ENCODE measurements at places on chromosomes 3 and 15. TPM values are rescaled to one million over a fixed set of nuclear protein-coding genes. Genes with fewer than 3 reads are reported as not detected.
A peak's percentile ranks its signal among the peaks of the same experiment; 100 is the strongest.

MYL3 gene
- 8,818 TPM for total RNA-seq

ECE2 gene
- not detected for total RNA-seq

- DNase-seq = no peak
Observed at GRCh38 chr3:13223574-13224237, 150.5 kb upstream of the IQSEC1 start.

CDHR4 gene
- total RNA-seq = not detected

EXOSC7 gene
- 35.2 TPM for total RNA-seq

DNA sequence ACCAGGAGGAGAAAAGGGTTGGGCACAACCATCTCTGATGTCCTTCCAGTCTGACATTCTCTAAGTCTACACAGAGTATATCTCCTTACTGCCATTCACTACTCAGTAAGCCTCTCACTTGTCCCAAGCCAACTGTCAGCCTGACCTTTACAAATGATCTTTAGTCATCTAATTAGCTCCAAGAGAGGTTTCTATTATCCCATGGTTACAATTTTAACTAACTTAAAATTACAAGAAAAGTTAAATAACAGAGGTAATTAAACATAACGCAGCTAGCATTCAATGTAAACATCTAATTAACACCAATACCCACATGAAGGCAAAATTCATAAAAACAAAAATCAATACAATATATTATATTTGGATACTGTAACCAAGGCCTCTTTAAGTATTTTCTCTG, 126.9 kb downstream of the LSAMP start:
- DNase-seq = no peak

- DNase-seq = no peak
Observed at GRCh38 chr3:155847993-155848392, 6.2 kb downstream of the SLC33A1 start.

GRCh38 chr3:128281056-128281455, 127.8 kb downstream of the EEFSEC start:
- no peak for DNase-seq

NUP210 gene
- 2.2 TPM for total RNA-seq

- DNase-seq = no peak
Observed at GRCh38 chr3:122691195-122691594, 10.6 kb downstream of the PARP14 start.

HCN4 gene
- 7.6 TPM for total RNA-seq

ZBTB38 gene
- 98.1 TPM for total RNA-seq

PLA2G4E gene
- not detected for total RNA-seq

GRCh38 chr15:100738614-100739013, 136.2 kb downstream of the ASB7 start:
- no peak for DNase-seq

TBC1D23 gene
- total RNA-seq = 33.8 TPM

DNA sequence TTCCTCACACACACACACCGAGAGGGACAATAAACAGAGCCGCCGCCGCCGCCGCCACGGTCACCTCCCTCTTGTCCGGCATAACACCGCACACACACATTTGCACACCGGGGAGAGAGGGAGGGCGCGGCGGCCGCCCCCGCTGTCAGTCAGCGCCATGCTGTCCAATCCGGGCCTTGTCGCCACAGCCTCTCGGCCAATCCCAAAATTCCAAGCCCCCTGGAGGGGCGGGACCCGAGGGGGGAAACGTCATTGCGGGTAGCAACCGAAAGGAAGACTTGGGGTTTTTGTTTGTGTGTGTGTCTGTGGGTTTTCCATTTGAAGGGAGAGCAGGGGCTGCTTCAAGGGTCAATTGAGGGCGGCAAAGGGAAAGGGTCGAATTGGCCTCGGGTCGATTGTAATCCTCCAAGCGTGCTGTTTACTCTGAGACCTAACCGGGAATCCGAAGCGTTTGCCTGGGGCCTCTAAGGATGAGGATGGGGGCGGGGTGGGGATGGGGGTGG, at the start of gene TOP2B:
TOP2B (minus strand) TSS at position 96 of the 503 bp plus-strand sequence. CDS start 610 bp downstream, outside the sequence.
- peak; percentile 97 for DNase-seq

DNA sequence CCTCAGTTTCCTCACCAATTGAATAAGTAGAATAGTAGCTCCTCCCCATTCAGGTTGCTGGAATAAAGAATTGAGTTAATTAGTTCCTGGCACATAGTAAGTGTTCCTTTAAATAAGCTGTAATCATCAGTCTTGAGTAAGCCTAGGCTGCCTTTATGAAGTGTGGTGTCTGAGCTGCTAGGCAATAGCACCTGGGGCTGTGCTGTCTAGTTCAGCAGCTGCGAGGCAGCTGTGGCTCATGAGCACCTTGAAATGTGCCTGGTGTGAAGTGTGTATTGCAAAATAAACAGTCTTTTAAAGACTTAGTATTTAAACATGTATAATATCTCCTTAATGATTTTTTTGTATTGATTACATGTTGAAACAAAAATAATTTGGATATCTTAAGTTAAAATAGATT, 77.6 kb downstream of the TOP2B start:
- DNase-seq = no peak

DNA sequence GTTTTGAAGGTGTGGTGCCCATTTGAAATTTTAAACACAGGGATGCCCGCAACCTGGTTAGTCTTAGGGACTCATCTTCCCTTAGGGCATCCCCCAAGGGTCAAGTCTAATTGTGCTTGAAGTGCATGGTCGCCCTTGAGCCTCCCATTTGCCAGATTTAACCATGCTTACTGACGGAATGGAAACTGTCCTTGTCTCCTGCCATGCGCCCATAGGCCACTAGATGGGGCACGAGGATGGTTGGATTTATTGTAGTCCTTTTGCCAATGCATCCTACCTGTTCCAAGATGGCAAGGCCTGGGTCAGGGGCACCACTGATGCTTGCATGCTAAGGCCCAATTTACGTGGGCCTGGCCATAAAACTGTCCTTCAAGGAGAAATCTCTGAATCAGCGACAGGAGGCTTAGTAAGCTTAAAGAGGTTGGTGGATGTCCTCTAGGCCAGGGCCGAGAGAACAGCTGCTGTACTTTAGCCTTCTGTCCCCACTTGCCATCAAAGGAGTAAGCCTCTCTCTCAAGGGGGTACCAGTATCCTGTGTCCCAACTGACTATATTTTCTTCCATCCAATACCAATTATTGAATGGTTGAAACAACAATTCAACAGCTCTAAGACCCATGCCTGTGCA, 355.4 kb downstream of the OTOL1 start:
- DNase-seq = peak; percentile 29

COL7A1 gene
- 2.9 TPM for total RNA-seq

NANOGP8 gene
- not detected for total RNA-seq

TRH gene
- total RNA-seq = not detected

HIGD2B gene
- not detected for total RNA-seq

PARP15 gene
- 0.23 TPM for total RNA-seq

CCDC33 gene
- not detected for total RNA-seq

DNA sequence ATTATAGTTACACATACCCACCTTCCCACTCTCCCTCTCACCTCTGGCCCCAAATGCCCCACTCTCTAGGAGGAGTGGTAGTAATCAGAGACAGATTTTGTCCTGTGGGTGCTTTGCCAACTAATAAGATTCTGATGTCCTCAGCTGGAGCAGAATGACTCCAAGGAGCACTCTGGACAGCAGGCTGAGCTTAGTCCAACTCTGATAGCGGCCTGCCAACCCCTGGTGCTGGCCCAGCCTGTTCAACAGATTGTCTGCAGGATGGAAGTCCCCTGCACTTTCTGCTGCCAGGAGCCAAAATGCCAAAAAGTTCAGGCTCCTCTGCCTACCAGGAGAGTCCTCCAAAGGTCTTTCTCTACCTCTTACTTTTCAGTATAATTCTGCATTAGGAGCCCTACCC, 160.5 kb upstream of the UMPS start:
- DNase-seq = peak; percentile 64

ARGFX gene
- not detected for total RNA-seq

DNA sequence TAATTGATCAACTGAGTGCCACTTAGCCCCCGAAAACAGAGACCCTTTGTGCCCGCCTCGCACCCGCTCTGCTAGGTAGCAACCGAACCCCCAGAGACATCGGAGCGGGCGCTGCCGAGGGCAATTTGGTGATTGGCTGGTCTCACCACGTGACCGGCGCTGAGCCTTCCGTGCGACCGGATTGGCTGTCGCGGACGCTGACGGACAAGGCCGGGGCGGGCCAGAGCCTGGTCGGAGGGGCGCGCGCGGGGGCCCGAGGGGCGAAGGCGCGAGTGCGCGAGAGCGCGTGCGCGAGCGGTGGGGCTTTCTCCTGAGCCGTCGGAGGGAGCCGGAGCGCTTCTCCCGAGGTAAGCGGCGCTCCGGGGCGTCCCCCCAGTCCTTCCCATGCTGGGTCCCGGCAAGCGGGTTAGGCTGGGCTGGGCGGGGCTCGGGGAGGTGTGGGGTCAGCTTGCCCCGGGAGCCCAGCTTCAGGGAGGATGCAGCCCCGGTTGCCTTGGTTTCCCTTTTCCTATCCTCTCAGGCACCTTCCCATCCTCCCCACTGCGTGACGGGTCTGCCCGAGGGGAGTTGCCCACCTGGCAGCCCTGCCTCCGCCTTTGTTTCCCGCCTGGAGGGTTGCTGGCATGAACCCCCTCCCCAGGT, at the start of gene TMEM108:
TMEM108 (plus strand) TSS at position 303 of the 642 bp plus-strand sequence.
- DNase-seq = peak; percentile 81

DNA sequence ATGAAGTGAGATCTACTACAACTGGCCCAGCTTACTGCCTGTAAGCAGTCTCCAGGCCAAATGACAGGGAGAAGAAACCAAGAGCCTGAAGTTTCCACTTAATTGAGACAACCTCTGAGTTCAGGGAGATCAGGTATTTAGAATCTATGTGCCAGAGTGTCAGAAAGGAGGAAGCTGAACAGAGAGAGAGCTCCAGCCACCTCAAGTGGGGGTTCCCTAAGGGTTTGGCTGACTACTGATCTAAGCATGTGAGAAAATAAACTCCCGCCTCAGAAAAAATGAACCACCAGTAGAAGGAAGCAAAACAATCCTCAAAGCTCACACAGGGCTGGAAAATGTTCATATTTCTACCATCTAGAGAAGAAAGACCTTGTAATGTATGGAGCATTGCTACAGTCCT, 25.0 kb downstream of the ADAM10 start:
- no peak for DNase-seq

DNA sequence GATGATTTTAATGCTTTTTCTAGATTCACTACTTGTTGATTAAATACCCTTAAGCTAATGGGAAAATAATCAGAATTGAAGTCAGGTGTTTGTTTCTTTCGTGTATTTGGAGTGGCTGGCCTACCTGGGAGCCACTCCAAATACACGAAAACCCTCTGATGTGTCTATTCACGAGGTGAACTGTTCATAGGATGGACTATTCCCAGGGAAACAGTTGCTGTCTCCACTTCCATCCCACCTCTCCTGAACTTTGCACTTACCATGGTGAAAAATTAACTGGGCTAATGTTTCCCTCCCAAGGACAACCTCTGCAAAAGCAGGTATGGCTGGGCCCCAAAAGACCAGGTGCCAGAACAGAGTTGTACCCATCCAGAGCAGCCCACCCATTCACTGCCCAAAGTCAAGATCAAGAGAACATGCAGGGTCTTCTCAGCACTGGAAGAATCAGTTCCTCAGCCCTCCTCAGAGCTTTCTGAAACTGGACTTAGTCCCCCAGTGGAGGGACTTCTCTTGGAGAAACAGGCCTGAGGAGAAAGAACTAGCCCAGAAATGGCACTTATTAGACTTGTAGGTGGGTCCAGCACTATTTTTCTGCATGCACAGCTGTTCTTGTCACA, 2.9 kb upstream of the SMAD3 start:
- no peak for DNase-seq

DNA sequence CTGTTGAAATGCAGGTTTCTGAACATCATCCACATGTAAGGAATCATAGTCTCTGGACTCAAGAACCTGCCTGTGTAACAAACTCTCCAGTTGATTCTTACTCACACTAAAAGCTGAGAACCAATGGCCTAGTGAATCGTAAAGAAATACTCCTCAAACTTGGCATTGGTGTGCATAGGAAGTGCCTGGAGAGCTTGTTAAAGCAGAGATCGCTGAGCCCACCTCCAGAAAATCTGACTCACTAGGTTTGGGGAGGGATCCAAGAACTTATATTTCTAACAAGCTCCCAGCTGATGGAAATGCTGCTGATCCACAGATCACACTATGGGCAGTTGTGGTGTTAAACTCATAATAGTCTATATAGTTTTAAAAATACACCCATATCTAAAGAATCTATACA, 55.8 kb upstream of the LMCD1 start:
- no peak for DNase-seq

APEH gene
- total RNA-seq = 113 TPM

GP5 gene
- total RNA-seq = not detected

TM6SF1 gene
- 2.6 TPM for total RNA-seq

GRCh38 chr15:73283366-73283962, 85.3 kb downstream of the HCN4 start:
- no peak for DNase-seq

- no peak for DNase-seq
Observed at GRCh38 chr3:124483915-124484470, 246.3 kb upstream of the UMPS start.

DNA sequence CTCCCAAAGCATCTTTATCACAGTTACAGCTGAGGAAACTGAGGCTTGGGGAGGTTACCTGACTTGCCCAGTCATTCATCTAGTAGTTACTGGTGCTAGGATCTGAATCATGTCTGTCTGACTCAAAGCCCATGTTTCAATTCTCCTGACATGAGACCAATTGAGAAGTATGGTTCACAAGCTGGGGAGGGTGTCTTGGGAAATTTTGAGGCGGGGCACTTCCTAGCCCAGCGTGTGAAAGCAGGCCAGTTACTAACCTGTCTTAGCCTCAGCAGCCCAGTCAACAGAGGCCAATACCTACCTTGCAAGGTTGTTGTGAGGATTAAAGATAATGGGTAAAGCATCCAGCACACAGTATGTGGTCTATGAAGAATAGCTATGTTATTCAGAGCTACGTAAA, 37.0 kb downstream of the CLDN18 start:
- no peak for DNase-seq

DNA sequence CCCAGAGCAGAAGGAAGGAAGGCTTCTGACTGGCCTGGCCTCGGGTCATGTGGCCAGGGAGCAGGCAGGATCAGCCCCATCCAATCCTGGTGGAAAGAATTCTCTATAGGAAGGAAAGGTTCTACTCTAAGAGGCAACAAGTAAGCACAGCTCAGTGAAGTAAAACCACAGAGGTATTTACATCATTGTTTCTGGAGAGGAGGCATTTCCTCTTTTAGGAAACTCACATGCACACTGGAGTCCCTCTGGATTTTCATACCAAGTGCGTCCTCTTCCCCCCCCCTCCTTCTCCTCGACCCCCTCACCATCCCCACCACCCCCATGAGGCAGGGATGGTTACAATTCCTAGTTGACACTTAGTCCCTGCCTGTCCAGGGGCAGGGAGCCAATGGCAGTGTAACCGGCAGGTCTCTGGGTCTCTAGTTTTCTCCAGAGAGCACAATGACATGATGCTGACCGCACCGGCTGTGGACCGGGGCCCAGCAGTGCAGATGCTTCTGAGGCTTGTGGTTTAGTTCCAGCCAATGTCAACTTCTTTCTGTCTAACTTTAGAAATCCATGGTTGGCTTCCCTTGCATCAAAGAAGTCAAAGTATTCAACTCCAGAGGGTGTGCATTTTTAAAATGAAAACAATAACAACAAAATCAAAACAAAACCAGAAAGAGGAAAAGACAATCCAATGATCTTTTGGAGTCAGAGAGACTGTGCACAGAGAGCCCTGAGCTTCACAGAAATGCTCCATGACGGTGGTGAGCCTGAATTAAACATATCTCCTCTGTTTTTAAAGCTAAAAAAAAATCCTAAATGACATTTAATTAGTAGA, 230.3 kb upstream of the TLE3 start:
- peak; percentile 67 for DNase-seq

GRCh38 chr3:138609898-138610266, 1.3 kb downstream of the FAIM start:
- no peak for DNase-seq
